NCI-H2107 (cell line): ENCODE measurements at places on chromosomes 2 and 18.

DNA sequence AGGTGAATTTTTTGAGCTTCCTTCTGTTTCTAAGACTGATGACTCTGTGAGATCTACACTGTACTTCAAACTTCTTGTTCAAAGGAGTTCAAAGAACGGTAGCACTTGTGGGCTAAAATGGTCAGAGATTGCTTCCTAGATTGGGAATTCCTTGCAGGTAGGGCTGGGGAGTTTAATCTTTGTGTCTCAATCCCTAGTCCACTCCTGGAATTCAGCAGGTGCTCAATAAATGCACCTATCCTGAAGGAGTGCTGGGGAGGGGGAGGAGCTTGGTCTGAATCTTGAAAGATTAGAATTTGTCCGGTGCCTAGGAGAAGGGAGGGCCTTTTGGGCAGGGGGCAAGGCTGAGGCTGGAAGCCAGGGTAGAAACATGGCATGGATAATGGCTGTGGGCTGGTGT is 34.6 kb downstream of the TMEM17 start:
- no peak for DNase-seq

DNA sequence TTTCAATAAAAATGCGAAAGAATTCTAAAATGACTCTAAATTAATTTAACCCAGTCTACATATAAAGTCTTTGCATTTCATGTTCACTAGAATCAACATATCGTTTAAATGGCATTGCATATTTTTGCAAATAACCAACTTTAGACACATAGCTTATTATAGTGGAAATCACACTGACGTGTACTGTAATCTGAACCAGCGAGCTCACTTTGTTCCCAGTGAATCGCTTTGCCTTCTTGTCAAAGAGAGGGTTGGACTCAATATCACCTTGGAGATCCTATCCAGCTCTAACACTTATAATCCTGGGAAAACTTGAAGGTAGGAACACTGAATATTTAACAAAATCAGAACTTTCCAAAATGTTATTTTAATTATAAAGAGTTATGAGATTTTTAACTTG is 108.2 kb downstream of the GALNT1 start:
- DNase-seq: no peak

GRCh38 chr2:96356889-96357288 is 21.3 kb downstream of the NCAPH start:
- DNase-seq: no peak

GRCh38 chr2:232418466-232419244 is 12.0 kb downstream of the ALPG start:
- DNase-seq: no peak

- no peak for DNase-seq
Measured at GRCh38 chr2:36058076-36058475, 297.5 kb upstream of the CRIM1 start.

GRCh38 chr2:179272406-179273192 is 8.0 kb upstream of the SESTD1 start:
- DNase-seq: no peak

- no peak for DNase-seq
Measured at GRCh38 chr2:69624131-69624530, 19.4 kb downstream of the AAK1 start.

DNA sequence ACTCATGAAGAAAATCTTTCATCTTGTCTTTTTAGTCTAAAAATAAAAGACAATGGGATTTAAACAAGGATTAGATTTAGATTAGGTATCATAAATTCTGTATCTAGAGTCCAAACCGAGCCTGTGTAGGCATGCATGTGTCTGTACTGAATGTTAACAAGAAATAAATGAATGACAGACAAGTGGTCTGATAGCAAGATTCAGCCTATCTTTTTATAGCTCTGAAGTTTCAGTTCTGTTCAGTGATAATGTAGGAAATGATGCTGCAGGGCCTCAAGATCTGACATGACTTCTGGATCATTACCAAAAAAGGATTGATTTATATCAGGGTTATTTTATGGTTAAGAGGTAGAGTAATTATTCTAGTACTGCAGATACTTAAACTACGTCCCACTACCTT is 137.0 kb upstream of the ATP5MC3 start:
- no peak for DNase-seq

DNA sequence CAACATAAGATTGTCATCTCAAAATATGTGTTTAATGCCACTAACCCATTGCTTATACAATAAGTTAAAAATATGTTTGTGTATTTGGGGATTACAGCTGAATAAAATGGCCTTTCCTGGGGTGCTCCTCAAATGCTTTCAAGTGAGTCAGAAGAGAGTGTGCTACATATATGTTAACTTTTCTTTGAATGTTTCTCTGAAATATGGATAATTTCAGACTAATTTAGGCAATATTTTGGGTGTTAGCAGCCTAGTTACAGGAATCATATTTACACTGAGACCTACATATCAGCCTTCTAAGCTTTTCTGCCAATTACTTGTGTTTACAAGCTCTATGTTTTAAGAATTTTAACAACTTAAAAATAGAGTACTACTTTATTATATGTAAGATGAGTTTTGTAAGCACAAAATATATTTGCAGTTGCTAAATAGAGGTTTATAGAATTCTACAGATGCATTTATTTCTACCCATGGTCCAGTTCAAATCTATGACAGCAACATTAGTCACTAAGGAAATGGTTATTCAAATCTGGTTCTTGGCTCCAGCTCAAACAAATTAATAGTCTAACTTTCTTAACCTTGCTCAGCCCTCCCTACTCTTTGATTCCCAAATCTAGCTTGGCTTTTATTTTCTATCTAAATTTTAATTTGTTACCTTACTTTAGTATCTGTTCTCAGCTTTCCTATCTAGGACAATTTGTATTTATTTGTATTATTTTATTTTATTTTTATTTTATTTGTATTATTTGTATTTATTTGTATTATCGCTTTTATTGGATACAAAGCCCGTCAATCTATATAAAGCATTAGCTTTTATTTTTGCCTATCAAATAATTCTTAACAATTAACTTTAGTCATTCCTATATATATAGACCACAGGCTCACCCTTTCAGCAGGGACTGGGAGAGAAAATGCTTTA is 48.9 kb downstream of the FSIP2 start:
- DNase-seq: no peak

GRCh38 chr18:48947092-48947491 is 3.7 kb downstream of the SMAD7 start:
- no peak for DNase-seq

- no peak for DNase-seq
Measured at GRCh38 chr2:218710334-218710686, 325 bp upstream of the TTLL4 start.

DNA sequence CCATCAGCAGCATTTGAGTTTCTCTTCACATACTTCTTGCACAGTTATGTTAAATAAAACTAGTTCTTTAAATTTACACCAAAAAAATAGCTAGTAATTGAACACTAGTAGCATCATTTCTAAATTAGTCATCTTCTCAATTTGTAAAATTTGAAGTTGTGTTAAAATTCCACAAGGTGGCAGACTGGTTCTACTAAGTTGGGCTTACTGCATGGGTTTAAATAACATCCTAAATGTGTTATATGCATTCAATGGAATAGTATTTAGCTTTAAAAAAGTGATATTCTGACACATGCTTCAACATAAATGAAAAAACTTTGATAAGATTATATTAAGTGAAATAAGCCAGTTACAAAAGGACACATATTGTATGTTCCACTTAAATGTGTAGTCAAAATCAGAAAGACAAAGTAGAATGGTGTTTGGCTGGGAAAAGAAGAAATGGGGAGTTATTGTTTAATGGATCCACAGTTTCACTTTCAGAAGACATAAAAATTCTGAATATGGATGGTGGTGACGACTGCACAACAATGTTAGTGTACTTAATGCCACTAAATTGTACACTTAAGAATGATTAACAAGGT is 28.7 kb upstream of the RPRD1A start:
- peak; percentile 53 for DNase-seq

- DNase-seq: no peak
Measured at GRCh38 chr2:181915102-181915501, 23.6 kb downstream of the ITPRID2 start.

DNA sequence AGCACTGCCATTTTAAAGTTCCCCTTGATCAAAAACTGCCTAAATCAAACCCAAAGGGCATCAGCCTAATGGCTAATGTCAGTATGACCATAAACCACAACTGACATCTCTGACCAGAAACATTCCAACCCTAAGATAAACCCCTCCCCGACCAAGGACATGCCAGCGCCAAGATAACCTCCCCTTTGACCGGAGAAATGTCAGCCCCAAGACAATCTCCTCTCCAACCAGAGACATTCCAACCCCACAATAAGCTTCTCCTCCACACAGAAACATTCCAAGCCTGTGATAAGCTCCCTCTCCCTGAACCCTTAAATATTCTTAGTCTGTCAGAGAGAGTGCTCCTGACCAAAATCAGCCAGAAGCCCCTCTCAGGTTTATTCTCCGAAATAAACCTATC is 188.3 kb upstream of the MSH6 start:
- no peak for DNase-seq

GRCh38 chr2:29012211-29012681 is 31.1 kb downstream of the TOGARAM2 start:
- no peak for DNase-seq

- no peak for DNase-seq
Measured at GRCh38 chr18:75376004-75376403, 51.5 kb downstream of the SMIM21 start.

GRCh38 chr2:118300832-118301231 is 212.6 kb downstream of the INSIG2 start:
- DNase-seq: no peak

DNA sequence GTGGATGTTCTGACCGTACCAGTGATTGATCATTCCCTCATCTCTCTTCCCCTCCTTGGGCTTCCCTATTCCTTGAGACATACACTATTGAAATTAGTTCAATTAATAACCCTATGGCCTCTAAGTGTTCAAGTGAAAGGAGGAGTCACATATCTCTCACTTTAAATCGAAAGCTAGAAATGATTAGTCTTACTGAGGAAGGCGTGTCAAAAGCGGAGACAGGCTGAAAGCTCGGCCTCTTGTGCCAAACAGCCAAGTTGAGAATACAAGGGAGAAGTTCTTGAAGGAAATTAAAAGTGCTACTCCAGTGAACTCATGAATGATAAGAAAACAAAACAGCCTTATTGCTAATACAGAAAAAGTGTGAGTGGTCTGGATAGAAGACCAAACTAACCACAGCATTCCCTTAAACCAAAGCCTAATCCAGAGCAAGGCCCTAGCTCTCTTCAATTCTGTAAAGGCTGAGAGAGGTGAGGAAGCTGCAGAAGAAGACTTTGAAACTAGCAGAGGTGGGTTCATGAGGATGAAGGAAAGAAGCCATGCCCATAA is 144.4 kb upstream of the LYPD6 start:
- no peak for DNase-seq

DNA sequence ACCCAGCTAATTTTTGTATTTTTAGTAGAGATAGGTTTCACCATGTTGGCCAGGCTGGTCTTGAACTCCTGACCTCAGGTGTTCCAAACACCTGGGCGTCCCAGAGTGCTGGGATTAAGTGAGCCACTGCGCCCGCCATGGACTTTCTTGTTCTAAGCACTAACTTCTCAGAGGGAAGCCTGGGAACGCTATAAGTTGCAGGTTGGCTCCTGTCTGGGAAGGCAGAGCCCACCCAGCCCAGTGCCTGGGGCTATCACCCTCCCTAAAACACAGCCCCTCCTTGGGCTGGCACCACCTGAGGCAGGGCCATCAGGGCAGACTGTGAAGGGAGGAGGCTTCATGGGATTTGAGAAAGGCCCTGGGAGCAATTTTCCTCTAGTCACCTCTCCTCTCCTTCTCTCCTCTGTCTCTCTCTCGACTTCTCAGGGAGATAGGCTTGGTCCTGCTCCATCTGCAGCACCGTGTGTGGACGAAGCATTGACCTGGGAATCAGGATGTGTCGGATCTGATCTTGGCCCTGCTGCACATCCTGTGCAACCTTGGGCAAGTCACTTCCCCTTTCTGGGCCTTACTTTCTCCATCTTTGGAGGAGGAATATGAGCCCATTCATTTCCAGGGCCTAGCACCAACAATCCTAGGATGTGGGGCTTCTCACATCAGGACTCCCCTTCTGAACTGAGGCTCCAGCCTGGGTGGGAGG is 10.9 kb downstream of the PSD4 start:
- DNase-seq: no peak

- no peak for DNase-seq
Measured at GRCh38 chr2:233227346-233227978, 24.0 kb upstream of the ATG16L1 start.

- no peak for DNase-seq
Measured at GRCh38 chr18:53644799-53645471, 579.5 kb downstream of the MBD2 start.

DNA sequence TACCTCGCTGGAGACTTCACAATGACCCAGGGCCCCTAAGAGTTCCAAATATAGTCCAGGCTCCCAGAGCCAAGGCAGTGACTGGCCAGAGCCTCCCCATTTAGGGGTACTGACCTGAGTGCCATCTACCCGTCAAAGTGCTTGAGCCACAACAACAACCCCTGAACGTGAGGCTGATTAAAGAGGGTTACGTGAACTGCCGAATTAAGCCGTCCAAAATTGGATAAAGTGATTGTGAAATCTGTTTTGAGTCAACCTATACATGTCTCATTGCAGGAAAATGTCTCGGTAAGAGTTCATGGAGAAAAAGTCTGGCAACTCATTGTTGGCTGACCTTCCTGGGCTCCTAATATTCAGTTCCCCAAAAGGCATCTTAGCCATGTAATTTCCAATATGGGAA is 116.3 kb downstream of the TTC32 start:
- no peak for DNase-seq

DNA sequence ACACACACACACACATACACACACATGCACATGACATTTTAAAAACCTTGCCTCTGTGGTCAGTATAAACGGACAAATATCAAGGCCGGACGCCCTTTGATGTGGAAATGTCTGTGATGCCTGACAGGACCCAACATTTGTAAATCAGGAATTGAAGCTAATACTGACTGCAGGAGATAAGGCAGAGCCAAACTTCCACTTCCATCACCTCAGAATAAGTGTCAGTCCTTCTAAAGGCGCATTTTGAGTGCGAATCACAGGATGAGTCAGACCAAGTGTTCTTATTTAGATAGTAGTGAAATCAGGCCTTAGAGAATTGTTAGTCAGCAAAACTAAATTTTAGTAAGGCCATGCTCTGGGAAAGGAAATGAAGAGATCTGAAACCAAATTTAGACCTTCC is 211.7 kb upstream of the LRATD1 start:
- DNase-seq: no peak

DNA sequence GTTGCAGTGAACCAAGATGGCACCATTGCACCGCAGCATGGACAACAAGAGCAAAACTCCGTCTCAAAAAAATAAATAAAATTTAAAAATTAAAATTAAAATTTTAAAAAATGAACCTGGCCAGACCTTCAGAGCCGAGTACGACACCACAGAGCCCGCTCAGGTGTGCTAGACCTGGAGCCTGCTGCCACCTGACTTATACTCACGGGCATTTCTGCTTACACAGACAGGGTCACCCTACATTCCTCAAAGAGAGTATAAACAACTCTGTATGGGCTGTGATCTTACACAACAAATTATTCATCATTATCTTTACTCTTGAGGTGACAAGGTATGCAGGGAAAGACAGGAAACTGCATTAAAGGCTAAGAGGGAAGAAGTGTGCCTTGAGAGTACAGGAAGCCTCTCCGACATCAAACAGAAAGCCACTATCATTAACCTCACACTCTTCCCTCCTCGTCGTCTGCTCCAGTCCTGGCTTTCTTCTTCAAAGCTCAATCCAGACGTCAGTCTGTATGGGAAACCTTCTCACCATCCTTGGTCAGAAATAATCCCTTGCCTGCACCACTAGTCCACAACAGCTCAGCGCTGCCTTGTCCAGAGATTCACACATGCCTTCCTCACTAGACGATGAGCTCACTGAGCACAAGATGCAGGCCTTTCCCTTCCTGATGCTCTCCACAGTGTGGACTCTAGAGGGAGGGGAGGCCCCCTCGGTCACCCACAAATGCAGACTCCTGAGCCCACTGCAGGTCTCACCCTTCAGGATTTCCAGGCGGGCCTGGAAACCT is 56.2 kb downstream of the UXS1 start:
- no peak for DNase-seq
